ENCODE measurements at places on chromosomes 3 and 15.

- DNase-seq = no peak
Measured at GRCh38 chr15:80285379-80285778, 33.4 kb upstream of the CTXND1 start.

DNA sequence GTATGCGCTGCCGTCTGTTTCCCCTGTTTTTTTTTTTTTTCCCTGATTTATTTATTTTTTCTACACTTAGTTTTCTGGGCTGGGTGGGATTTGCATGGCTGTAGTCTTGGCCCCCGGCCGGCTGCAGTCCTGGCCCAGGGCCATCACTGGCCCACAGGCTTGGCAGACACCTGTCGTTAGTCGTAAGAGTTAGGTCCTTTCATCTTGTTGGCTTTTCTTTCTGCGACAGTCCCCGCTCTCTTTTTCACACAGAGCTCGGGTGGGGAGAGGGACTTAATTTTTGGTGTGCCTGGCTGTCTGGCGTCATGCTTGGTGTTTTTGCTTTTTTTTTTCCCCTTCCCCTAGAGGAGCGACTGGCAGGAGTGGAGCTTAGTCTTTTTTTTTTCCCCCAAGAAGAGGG, 183.4 kb downstream of the KLF13 start:
- no peak for DNase-seq

GRCh38 chr15:62862717-62863116, 179.8 kb upstream of the TPM1 start:
- DNase-seq = no peak

DNA sequence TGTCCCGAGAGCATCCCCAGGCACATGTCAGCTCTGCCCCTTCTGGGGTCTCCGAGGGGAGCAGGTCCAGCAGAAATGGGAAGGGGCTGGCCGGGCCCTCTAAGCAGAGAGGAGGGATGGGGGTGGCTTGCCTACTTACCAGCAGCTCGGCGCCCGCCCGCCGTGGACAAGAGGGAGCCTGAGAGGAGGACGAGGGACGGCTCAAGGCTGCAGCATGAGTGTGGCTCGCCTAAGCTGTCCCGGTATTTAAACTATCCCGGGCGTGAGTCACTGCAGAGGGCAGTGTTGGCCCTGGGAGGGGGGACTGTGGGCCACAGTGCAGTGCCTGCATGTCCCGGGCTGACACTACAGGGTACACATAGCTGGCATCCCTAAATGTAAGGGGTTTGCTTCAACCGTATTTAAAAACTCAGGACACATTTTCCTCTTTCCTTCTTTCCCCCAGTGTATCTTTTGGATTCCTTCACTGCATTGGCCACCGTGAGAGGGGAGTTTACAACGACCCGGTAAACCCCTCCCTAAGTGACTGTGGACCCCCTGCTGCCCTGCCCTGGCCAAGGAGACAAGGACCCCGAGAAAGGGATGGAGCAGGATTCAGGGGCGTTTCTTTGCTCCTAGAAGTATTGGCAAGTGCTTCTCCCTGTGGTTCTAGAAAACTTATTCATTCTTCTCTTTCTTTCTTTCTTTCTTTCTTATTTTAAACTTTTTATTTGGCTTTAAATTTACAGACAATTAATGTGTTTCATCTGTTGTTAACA, at the start of gene LRRC15:
Gene LRRC15, minus strand, starts transcription at position 222 of the 758 bp plus-strand sequence. CDS start 8,700 bp downstream, outside the sequence.
- DNase-seq = no peak

DNA sequence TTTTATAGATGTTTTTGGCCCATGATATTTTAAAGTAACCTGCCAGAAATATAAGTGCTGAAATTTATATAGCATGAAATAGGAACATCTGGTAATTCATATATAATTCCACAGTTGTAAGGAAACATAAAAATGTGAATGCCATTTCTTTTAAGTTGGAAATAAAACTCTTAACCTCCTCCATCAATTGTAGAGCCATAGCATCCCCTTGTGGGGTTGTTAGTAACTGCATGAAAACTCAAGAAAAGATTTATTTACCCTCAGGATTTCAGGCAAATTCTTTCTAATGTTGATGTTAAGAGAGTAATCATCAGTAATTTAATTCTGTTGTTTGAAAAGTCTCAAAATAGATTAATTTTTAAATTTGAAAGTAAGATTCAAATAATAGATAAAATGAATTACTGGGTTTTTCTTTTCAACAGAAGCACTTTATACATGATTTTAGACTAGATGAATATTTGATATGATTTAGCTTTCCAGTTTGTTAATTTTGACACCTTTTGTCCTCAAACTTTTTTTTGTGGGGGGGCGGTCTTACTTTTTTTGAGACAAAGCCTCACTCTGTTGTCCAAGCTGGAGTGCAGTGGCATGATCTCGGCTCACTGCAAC, 74.7 kb downstream of the RASA2 start:
- no peak for DNase-seq

DNA sequence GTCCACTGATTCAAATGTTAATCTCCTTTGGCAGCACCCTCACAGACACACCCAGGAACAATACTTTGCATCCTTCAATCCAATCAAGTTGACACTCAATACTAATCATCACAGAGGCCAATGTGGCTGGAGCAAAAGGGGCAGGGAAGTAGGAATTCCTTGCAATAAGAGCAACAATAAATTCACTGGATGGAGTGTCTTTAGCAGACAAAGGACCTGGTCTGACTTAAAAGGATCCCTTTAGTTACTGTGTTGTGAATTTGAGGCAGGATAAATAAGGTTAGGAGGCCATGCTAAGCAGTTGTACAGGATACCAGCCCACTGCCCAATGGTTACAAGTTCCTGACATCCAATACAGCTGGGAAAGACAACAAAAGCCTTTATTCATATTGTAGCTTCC, 12.3 kb upstream of the GFM1 start:
- DNase-seq = no peak

GRCh38 chr3:49792371-49793150, 6.2 kb upstream of the IP6K1 start:
- no peak for DNase-seq

DNA sequence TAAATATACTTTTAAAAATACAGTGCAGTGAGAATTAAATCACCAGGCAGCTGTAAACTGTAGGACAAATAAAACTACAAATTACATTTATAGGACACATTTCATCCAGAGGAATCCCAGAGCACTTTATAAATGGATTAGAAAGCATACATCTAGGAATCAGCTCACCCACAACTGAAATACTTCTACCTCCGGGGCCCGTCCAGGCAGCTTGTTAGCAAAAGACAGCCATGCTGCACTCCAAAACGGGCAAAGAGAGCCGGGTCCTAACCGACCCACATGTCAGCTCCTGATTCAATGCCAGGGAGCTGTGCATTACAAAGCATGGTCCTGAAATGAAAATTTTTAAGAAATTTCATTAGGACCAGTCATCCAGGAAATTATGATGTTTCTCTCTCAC, 234.1 kb downstream of the CBLB start:
- DNase-seq = no peak

GRCh38 chr3:173939331-173939730, 541.8 kb downstream of the NLGN1 start:
- no peak for DNase-seq

GRCh38 chr3:74426571-74426970, 187.9 kb downstream of the CNTN3 start:
- DNase-seq = no peak

DNA sequence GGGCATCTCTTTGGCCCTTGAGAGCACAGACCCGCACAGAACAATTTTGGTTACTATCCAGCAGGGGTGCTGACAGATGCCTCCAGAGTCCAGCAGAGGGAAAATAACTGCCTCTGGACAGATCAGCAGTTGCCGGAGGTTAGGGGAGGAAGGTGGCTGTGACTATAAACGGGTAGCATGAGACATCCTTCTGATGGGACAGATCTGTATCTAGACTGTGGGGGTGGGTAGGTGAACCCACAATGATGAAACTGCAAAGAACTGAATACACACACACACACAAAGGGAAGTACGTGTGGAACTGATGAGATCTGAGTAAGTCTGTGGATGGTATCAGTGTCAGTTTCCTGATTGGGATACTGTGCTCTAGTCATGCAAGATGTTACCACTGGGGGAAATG, 21.2 kb downstream of the ADAMTS7 start:
- DNase-seq = no peak

GRCh38 chr15:77243716-77244401, 172.9 kb upstream of the TSPAN3 start:
- DNase-seq = no peak

DNA sequence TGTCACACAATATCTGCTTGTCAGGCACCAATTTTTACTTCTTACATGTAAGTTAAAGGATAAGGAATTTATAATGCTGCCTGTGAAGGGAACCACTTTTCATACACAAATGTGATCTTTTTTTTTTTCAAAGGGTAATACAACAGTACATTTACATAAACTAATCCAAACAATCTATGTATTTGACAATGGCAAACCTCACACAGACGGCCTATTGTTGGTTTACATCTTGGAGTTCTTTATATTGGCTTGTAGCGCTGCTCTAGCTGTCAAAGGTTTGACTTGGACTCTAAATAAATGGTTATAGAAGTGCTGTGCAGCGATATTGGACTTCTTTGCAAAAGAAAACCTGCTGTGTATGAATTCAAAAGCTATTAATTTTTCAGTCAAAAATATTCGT, 598.0 kb downstream of the FOXP1 start:
- DNase-seq = no peak

DNA sequence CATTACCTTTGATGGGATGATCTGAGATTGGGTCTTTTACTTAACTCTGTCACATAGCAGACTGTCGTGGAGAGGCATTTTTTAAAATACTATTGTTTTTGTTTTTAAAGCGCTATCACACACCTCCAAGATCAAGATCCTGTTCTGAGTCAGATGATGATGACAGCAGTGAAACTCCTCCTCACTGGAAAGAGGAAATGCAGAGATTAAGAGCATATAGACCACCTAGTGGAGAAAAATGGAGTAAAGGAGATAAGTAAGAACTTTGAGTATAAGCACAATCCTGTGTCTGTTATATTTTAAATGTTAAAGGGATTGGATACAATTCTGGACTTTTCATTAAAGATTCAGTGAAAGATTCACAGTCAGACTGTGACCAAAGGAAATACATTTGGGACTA, 18.4 kb upstream of the ZBTB47 start:
- no peak for DNase-seq

DNA sequence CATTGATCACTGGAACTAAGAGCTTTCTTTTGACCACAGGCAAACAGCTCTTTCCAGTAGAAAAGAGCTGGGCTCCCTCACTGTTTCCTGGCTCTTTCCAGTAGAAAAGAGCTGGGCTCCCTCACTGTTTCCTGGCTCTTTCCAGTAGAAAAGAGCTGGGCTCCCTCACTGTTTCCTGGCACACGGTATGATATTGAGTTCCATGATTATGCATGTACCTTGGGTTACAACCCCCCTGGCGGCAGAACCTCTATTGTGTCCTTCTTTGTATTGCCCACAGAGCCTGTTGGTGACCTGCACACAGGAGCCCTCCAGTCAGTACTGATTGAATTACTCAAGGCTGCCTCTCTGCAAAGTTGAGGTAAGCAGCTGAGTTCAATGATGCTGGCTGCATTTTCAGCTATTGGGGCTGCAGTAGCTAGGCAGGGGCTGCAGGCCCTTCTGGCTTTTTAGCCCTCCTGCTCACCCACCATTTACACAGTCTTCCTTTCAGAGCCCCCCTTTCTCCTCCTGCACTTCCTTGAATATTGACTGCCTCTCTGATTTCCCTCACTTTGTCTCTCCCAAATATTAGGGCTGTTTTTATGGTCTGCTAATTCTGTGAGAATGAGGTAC, 10.2 kb downstream of the ACKR2 start:
- DNase-seq = no peak

DNA sequence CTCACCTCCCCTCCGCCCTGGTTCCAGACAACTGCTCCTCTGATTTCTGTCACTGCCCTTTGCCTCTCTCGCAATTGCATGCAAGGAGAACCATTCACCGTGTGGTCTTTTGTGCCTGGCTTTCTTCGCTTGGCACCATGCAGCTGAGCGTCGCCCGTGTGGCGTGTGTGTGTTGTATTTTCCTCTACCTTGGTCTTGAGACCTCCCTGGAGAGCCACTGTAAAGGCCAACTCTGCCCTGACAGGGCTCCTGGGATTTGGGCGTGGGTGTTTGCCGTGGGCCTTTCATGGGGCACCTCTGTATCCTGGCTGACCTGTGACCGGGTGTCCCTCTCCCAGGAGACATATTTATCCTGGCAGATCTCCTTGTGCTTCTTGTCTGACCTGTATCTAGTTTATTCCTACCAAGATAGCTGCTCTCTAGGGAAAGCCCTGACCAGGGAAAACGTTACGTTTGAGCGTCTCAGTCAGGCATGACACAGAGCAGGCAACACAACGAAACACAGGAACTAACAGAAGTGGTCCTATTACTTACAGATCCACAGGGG, 2.0 kb upstream of the PIGZ start:
- DNase-seq = no peak

DNA sequence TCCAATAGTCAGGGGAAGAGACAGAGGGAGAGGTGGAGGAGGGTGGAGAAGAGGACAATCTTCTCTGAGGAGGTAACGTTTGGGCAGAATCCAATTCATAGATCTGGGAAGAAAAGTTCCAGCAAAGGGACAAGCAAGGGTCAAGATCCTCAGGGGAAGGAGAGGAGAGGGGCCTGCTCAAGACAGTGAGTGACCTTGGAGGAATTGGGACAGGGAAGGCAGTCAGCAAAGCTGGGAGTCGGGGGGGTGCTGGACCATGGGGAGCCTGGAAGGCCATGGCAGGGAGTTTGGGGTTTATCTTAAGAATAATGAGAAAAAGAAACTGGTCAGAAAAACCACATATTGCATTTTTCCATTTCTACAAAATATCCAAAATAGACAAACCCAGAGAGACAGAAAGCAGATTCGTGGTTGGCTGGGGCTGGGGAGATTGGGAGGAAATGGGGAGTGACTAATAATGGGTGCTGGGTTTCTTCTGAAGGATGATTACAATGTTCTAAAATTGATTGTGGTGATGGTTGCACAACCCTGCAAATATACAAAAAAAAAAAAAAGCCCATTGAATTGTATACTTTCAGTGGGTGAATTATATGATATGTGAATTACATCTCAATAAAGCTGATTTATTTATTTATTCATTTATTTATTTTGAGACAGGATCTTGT, 19.6 kb upstream of the SRP14 start:
- DNase-seq = no peak

- no peak for DNase-seq
Measured at GRCh38 chr3:183266454-183266853, 13.4 kb downstream of the B3GNT5 start.

DNA sequence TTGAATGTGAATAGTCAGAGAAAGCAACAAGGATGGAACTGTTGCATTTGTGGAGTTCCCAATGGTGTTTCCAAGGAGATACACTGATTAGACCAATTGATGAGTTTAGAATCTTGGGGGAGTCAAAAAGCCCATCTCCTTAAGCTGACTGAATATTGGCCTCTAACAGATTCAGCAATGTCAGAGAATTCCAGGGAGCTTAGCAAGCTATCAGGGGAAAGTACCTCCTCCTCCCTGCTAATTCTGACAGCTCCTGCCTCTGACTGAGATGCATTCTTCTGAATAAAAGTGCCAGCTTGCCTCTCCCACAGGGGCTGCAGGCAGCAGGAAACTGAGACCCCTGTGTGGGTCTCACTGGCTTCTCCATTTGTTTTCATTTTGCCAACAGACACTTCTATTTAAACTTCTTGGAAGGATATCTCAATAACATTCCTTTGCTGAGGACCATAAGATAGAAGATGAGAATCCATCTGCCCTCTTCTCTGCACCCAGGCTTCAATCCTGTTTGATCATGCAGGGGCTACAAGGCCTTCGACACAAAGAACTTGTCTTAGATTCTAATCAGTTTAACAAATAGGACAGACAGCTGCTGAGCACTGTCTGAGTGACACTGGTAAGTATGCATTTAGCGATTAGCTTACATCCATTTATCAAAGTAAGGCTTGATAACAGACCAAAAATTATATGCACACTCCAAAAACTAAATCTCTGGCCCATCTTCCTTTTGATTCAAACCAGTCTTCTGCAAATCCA, 1080.8 kb downstream of the TUSC7 start:
- no peak for DNase-seq

Measured in activated CD4-positive, alpha-beta T cell treated with anti-CD3 and anti-CD28 coated beads, Interleukin-2, amount 50 U/mL, for 24 hours (primary cell).